ENCODE measurements at places on chromosomes 4 and X.

GRCh38 chrX:71949844-71950445 is 39.3 kb downstream of the NHSL2 start:
- no peak for DNase-seq

DNA sequence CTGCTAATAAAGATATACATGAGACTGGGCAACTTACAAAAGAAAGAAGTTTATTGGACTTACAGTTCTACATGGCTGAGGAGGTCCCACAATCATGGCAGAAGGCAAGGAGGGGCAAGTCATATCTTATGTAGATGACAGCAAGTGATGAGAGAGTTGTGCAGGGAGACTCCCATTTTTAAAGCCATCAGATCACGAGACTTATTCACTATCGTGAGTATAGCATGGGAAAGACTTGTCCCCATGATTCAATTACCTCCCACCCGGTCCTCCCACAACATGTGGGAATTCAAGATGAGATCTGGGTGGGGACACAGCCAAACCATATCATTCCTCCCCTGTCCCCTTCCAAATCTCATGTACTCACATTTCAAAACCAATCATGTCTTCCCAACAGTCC is 50.9 kb upstream of the GRID2 start:
- no peak for DNase-seq

GRCh38 chrX:115642895-115643530 is 82.0 kb downstream of the PLS3 start:
- no peak for DNase-seq

DNA sequence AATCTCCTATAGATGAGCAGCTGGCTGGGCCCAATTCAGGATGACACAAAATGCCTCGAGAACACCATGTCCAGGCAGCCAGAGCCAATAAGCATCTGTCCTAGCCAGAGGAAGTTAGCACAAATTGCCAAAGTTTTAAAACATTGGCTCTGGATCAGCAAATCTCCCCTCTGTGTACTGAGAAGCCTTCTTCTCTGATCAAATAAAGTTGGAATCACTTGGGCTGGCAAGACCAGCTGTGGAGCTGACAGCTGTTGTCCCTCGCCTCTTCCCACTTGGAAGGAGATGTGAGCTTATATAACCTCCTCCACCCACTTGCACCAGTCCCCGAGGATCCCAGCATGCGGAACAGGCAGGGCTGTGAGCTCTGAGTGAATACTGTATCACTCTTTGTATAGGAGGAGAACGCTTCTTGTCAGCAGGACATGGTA is 183.9 kb downstream of the OPHN1 start:
- no peak for DNase-seq

DNA sequence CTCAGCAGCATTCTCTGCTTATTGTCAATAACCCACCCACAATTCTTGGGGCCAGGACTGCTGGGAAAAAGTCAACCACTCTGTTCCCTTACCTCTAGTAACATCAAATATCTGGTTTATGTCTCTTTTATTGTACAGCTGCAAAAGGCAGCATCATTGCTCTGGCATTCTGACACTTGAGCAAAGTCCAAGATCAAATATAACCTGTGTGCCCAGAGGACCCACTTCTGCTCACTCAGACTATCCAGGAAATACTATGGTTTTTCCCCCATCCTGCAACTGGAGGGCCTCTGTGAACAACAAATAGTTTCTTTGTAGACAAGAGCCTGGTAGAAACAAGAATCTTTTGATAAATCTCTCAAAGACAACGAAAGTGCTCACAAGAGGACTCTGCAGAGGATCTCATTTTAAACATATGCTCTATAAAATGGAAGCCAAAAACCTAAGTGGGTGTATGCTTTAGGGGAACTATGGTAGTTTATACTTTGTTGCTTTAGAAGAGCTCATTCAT is 154.7 kb downstream of the RAB28 start:
- DNase-seq: no peak

- DNase-seq: no peak
Observed at GRCh38 chr4:109998867-109999584, 86.3 kb downstream of the EGF start.

GRCh38 chrX:154084449-154085300 is 12.8 kb downstream of the MECP2 start:
- no peak for DNase-seq

DNA sequence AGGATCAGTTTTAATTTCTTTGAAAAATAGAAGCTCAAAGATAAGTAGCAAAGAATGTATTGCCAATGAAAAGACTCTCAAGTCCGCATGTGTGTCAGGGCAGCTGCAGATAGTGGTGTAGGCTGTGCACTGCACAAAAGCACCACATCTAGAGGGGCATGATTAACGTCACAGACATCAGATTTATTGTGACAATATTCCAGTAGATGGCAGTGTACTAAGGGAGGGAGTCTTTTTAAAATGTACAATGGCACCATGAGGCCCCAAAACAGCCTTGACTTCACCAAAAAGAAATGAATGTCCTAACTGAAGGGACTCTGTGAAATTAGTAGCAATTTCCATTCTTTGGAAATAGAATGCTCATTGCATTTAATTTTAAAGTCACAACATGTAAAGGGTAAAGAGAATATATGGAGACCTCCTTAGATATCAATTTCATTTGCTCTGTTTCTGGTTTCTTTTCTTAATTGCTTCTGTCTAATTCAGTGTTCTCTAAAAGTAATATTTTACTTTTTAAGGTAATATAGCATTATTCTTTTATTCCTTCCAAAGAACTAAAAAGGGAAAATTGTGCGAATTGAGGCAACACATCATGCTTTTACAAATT is 98.4 kb downstream of the ZNF827 start:
- no peak for DNase-seq

DNA sequence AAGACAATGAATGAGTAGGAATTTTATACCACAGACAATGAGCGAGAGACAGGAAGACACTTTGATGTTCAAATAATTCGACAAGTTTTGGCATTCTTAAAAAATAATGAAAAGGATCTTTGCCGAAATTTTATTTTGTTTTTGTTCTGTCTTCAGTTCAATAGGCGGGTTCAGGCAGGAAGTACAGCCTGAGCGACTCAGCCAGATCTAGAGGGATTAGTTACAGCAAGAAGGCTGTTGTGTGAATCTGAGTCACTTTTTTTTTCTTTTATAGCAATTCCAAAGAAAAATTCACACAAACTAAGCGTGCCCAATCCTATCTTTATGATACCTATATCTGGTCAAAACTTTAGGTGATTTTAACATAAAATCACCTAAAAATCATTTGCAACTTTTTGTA is 505.4 kb upstream of the FAM241A start:
- DNase-seq: no peak

DNA sequence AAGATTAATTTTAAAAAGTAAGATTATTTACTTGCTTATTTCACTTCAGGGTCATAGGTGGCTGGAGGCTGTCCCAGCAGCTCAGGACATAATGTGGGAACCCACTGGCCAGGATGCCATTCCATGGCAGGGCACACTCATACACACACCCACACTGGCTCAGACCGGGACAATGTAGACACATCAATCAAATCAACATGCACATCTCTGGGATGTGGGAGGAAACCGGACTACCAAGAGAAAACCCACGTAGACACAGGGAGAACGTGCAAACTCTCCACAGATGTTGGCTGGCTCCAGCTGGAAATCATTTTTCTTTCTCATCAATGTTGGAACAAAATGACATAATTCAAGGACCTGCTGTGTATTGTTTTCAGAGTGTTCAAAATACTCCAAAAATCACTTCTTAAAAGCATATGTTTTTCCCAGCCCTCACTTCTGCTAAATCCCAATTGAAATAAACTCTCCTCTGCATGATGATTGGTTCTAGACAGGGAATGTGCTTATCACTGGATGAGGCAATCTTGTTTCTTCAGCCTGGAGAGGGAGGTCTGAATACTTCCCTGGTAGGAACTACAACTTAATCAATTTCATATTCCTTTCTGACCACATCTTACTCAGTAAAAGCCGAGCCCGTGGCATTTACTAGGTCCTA is 18.6 kb upstream of the CPE start:
- DNase-seq: no peak

GRCh38 chrX:70134116-70134477 is 850 bp downstream of the IGBP1 start:
- DNase-seq: no peak

GRCh38 chr4:115334736-115335411 is 221.5 kb upstream of the NDST4 start:
- no peak for DNase-seq

GRCh38 chrX:40391662-40392061 is 189.1 kb upstream of the ATP6AP2 start:
- no peak for DNase-seq

- DNase-seq: no peak
Observed at GRCh38 chrX:71660562-71661416, 6.6 kb upstream of the LOC101059915 start.
